Cardiac muscle cell (in vitro differentiated cells and primary cell): ENCODE measurements at places on chromosomes 4 and X.
A peak's percentile ranks its signal among the peaks of the same experiment; 100 is the strongest.

- no peak for DNase-seq
Measured at GRCh38 chr4:146327859-146328650, 113.7 kb downstream of the REELD1 start.

DNA sequence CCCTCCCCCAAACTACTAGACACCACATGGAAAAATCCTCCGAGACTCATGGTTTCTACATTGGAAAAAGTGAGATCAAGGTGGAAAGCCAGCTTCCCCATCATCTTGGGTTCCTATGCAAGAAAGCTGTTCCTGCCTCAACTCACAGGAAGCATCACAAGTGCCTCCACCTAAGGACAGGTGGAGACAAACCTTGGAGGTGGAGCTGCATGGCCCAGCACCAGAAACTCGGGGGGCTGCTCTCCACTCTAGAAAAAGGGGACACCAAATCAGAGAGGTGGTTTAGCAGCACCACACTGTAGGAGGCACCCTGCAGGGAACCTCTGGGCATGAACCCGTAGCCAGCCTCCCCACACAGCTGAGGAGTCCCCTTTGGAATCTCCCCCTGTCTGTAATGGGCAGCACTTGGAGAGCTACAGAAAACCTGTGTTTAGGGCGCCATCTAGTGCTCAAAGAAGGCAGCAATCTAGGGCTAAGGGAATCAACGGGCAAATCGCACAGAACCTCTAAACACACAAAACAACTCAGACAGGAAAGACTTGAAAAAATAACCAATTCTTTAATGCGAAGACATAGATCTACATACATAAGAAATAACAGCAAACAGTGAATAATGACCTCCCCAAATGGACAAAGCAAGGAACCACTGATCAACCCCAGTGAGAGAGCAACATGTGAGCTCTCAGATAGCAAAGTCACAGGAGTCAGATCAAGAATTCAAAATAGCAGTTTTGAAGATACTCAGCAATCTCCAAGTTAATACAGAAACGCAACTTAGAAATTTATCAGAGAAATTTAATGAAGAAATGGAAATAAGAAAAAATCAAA, 37.0 kb upstream of the ZBTB33 start:
- peak; percentile 69 for DNase-seq

GRCh38 chr4:152085657-152086056, 324.9 kb upstream of the GATB start:
- no peak for DNase-seq

DNA sequence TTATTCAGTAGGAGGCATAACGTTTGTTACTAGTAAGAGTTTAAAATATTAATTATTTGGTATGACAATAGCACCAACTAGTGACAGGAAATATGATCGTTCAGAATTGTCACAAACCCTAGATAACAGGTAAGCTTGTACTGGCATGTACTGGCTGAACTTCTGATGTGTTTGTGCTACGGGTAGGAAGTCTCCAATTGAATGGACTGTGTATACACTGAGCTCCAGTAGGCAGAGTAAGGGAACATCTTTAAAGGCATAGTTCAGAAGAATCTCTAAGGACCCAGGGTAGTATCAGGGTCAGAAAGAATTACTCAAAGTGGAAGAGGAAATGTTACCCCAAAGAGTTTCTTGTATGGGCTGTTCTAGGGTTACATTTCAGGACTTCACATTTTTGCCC, 230.4 kb downstream of the EDA2R start:
- no peak for DNase-seq

DNA sequence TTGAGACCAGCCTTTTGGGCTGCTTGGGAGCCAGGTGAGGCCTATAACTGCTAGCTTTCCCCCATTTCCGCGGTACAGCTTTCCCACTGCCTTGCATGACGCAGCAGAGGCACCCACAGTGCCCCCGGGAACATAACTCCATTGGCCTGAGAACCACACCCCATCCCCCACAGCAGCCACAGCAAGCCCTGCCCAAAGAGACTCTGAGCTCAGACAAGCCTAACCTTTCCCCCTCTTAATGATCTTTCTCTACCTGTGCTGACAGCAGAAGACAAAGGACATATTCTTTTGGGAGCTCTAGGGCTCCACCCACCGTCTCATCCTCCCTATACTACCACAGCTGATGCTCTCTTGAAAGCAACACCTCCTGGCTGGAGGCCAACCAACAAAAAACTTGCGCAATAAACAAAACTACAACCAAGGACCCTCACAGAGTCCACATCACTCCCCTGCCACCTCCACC, 114.8 kb downstream of the FANCB start:
- no peak for DNase-seq

GRCh38 chrX:24125028-24125612, 24.4 kb upstream of the ZFX start:
- no peak for DNase-seq

DNA sequence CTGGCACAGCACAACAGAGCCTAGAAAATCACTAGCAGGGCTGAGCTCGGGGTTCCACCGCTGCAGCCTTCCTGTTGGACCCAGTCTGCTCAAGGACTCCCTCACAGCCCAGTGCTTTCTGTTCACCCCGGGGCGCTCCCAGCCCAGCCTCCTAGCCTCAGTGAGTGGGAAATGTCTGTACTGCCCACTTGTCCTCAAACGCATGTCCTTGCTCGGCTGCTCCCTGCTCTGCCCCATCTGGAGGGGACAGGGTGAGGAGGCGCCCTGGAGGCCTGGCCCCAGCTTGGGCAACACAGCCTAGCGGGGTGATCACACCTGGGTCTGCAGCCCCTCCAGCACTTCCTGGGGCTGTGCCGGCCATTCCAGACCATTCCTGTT, 11.9 kb upstream of the CCNQ start:
- no peak for DNase-seq

DNA sequence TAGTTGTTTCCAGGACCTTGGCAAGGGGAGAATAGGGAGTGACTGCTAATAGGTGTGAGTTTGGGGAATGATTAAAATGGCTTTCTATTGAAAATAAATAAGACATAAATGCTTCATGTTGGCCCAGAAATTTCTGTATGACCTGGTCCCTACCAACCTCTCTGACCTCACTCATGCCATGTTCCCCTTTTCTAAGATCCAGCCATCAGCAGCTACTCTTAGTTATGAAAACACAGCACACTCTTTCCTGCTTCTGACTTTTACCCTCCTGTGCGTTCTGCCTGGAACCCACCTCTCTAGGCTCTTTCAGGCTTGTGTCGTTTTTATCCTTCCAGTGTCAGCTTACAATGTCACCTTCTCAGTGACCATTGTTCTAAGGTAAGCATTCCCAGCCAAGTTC, 14.8 kb upstream of the CXCL5 start:
- no peak for DNase-seq

DNA sequence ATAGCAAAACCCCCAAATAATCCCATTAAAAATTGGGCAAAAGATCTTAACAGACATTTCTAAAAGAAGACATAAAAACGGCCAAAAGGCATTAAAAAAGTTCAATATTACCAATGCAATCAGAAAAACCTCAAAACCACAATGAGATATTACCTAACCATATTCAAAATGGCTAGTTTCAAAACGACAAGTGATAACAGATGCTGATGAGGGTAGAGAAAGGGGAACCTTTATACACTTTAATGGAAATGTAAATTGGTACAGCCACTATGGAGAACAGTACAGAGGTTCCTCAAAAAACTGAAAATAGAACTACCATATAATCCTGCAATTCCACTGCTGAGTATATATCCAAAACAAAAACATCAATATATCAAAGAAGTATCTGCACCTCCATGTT, 6.2 kb downstream of the AADAT start:
- DNase-seq = no peak

DNA sequence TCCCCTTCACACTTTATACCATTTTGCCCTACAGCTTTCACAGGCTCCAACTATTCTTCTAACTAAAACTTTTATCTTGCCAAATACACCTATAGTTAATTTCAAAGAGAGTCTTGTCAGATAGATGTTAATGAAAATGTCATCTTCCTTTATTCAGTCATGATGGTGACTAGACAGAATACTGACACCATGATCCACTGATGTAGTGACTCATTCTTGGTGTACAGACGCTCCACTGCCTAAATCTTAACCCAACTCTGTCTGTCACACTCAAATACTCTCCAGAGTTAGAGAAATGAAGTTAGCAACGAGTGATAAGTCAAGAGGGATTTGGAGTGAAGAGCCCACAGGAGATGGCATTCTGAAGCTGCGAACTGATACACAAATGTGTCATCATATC, 32.1 kb upstream of the HDAC8 start:
- no peak for DNase-seq

- no peak for DNase-seq
Measured at GRCh38 chr4:40289366-40290188, 45.6 kb upstream of the CHRNA9 start.

- no peak for DNase-seq
Measured at GRCh38 chr4:81460191-81460701, 11.5 kb downstream of the RASGEF1B start.

DNA sequence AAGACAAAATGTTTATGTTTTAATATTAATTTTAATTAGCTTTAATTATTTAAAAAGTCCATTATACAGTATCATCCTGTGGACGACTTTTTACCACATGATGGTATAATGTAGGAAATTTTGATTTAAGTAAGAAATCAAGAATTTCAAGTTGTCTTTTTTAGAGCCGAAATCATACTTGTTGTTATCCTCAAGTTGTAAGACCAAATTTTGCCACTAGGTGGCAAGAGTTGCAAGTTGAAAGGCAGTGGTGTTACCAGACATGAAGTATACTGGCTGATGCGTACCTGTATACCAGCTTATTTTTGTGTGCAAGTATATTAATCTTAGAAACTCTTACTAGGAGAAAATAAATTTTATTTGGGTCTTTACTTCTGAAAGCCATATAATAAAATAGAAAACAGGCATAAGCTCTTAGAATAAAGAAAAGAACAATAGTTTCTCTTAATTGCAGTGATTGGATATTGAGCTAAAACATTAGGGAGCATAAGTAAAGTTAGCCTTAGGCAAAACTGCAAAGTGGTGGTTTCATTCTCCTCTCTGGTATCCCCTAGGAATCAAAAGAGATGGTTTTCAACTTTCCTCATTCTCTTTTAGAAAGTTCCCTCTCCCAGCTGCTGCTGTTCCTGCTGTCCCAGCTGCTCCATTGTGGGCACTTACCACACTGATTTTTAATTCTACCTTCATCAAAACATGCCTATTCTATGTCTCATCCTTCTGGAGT, 118.0 kb upstream of the WDFY3 start:
- DNase-seq = peak; percentile 87

DNA sequence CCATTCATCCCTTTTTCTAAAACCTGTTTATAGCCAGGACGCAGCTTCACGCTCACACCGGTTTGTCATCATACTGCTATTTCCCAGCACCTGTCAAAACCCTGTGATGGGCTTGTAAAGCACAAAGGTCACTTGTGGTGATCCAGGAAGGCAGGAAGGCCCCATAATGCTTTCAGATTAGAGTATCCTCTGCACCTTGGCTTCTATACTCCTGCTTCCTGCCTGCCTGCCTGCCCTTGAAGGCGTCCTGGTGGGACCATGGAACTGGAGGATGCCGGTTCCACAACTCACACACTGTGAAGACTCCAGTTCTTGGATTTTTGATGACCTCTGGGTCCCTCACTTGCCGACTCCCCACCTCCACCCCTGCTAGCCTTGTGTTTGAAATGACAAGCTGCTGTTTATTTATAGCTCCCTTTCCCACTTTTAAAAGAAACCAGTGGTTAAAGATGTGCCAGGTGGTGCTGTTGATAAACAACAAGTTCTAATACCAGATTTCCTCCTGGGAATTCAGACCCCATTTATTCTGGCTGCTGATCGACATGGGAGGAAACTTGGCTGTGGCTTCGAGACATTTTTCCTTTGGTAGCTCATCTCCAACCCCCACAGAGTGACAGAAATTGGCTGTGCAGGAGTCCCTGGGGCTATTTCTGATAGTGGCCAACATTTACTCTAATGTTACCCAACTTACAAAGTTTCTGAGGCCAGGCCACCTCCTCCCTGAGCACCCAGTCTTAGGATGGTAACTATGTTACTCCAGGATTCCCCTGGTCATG, 211.5 kb downstream of the KDR start:
- DNase-seq = peak; percentile 10

DNA sequence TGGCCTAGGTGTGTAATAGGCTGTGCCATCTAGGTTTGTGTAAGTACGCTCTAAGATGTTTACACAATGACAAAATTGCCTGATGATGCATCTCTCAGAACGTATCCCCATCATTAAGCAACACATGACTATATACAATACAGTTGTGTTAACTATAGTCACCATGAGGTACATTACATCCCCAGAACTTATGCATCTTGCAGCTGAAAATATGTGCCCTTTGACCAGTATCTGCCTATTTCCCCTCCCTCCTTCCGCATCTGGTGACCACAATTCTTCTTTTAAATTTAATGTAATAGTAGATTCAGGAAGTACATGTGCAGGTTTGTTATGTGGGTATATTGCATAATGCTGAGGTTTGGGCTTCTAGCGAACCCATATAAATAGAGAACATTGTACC, 239.8 kb upstream of the IL1RAPL1 start:
- DNase-seq = no peak

DNA sequence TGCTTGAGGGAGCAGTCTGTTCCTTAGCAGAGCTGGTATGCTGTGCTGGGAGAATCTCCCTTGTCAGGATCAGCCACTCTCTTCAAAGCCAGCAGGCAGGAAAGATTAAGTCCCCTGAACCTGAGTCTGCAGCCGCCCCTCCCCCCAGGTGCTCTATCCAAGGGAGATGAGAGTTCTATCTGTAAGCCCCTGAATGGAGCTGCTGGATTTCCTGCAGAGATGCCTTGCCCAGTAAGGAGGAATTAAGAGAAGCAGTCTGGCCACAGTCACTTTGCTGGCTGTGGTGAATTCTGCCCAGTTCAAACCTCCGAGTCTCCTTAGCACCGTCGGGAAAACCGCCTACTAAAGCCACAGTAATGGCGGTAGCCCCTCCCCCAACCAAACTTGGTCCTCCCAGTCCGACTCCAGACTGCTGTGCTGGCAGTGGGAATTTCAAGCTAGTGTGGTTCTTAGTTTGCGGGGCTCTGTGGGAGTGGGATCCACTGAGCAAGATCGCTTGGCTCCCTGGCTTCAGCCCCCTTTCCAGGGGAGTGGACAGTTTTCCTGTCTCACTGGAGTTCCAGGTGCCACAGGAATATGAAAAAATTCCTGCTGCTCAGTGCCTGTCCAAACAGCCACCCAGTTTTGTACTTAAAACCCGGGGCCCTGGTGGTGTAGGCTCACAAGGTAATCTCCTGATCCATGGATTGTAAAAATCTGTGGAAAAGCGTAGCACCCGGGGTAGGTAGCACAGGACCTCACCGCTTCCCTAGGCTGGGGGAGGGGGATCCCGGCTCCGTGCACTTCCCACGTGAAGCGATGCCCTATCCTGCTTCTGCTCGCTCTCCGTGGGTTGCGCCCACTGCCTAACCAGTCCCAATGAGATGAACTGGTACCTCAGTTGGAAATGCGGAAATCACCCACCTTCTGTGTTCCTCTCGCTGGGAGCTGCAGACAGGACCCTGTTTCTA, 38.0 kb downstream of the RAB28 start:
- no peak for DNase-seq

GRCh38 chr4:109764376-109764775, 34.5 kb upstream of the PLA2G12A start:
- DNase-seq = peak; percentile 12

- DNase-seq = no peak
Measured at GRCh38 chrX:132413459-132413858, 75.4 kb downstream of the MBNL3 start.
